ENCODE measurements at places on chromosomes 7 and 10.

- no peak for DNase-seq
Measured at GRCh38 chr10:79336276-79336675, 11.0 kb upstream of the PPIF start.

DNA sequence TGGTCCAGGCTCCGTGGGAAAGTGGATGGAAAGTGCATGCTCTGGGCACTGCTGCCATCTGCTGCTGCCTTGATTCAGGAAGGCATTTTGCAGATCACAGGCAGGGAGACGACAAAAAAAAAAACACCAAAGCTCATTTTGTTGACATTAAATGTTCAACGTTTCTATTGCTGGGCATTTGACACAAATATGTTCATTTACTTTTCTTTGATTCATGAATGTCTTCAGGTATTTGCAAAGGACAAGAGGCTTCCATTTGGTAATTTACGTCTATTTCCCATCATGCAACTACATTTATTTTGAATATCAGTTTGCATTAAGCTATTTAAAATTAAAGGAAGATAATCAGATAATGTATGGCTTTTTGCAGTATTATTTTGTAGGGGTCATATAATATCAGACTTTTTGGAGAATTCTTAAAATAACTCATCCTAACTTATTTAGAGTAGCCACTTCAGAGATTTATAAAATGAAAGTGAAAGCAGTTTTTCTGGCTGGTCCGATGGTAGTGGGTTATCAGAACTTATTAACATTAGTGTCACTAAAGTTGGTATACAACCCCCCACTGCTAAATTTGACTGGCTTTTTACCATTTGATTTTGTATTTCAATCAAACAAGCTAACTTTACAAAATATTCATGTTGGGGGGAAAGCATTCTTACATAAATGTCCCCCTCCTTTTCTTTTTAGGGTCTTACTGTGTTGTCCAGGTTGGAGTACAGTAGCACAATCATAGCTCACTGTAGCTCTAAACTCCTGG, 65.3 kb downstream of the PDIA4 start:
- DNase-seq, result peak; percentile 64

GRCh38 chr10:63763744-63764143, 242.5 kb downstream of the REEP3 start:
- no peak for DNase-seq

DNA sequence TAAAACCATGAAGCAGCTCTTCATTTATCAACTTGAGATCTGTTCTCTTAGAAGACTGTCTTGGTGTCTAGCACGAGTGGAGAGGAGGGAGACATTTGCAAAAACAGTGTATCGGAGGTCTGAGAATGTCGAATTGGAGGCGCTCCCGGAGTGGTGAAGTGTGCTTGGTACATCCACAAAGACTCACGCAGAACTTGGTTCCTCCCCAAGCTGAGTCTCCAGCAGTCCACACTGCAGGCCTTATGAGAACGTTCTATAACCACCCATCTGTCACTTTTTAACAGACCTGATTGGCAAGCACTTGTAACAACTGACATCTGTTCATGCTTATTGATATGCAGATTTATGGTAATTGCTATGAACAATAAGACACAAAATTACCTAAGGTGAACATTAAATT, 261.6 kb downstream of the CELF2 start:
- no peak for DNase-seq

DNA sequence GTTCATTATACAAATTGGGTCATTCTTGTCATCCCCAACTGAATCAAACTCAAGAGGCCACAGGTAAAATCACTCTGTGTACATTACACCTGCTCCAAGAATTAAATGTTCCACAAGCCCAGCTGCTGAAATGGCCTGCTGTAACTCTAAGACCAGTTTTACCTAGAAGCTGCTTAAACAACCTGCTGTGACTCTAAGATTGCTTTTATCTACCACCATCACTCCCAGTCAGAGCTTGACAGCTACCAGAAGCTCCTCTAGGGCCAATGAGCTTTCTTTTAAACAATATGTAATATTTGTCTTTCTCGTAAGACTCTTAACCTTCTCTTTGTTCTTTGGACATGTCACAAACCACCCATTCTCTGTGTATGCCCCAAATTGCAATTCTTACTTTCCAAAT, 141.8 kb upstream of the LRGUK start:
- DNase-seq, result no peak

GRCh38 chr10:29127037-29127700, 161.7 kb upstream of the LYZL1 start:
- no peak for DNase-seq

DNA sequence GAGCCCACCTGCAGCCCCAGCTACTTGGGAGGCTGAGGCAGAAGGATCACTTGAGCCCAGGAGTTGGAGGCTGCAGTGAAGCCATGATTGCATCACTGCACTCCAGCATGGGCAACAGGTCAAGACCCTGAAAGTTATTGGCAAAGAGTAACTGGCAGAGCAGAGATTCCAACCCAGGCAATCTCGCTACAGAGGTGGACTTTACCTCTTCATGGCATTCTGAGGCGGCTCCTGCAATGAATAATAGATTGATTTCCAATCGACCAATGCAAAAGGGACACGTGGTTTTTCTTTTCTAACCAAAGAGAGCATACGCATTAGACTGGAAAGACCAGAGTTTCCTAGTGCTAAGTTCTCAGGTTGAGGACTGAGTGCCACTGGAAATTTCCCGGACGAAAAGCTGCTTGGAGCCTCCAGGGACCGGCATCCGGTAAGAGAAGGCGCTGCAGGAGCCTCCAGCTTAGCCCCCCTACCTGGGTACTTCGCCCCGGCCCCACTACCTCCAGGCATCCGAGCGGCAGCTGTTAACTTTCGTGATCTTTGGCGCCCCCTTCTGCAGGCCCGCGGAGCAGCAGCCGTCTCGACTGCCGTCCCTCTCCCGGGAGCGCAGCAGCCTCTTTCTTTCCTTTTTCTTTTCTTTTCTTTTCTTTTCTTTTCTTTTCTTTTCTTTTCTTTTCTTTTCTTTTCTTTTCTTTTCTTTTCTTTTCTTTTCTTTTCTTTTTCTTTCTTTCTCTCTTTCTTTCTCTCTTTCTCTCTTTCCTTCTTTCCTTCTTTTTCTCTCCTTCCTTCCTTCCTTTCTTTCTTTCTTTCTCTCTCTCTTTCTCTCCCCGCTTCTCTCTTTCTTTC, 4.1 kb downstream of the MBLAC1 start:
- DNase-seq, result peak; percentile 81

DNA sequence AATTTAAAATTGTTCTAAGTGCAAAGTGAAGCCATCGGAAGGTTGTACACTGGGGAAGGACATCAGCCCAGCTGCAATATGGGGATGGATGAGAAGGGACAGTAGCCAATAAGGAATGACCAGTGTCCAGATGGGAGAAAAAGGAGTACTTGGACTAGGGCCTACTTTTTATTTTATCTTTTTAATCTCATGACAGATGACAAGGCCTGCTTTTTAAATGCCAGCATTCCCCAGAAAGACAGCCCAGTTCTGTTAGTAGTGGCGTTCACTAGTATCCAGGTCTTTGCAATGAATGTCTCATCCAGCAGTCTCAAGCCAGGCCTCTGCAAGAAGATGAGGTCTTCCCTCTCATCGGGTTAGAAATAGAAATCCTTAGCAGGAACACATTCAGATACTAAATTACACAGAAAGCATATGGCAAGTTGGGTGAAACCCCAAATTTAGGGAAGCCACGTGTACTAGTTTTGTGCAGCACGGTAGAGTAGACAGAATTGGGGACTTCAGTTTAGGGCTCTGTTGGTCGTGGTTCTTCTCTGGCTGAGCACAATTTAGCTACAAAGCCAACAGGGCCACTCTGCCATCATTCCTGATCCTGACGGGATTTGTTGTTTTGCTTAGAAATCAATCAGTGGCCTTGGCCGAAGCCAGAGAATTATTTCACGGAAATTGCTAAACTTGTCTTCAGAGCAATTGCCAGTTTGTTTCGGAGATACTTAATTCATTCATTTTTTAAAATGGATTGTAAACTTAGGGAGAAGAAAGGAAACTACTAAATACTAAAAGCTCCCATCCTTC, 227.8 kb downstream of the ARHGAP21 start:
- DNase-seq, result no peak

DNA sequence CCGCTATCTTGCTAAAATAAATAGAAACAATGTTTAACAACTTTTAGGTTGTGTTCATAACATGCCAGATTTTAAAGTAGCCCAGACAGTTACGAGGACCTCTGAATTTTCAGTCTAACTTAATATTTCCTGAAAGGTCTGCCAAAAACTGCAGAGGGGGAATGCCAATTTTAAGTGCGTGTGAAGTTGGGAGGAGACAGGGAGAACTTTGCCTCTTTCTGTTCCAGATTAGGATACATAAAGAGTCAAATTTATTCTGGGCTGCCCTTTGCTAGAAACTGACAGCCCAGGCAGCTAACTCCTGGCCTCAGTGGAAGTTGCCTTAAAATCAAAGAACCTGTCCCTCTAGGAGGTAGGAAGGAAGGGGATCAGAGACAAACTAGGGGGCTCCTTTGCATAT, 52.3 kb upstream of the PIP4K2A start:
- no peak for DNase-seq

DNA sequence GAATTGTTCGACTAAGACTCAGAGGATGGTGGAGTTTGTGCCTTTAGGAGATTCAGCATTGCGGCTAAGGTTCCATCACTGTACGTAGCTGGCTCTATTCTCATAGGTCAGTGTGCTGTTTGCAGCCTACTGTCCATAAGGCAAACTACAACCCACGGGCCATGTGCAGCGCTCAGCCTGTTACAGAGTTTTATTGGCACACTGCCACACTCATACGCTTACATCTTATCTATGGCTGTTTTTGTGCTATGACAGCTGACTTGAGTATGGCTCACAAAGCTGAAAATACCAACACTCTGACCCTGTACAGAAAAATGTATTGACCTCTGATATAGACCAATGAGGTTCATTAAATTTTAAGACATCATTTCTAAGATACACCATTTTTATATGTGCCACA, 114.5 kb downstream of the ARID5B start:
- no peak for DNase-seq

DNA sequence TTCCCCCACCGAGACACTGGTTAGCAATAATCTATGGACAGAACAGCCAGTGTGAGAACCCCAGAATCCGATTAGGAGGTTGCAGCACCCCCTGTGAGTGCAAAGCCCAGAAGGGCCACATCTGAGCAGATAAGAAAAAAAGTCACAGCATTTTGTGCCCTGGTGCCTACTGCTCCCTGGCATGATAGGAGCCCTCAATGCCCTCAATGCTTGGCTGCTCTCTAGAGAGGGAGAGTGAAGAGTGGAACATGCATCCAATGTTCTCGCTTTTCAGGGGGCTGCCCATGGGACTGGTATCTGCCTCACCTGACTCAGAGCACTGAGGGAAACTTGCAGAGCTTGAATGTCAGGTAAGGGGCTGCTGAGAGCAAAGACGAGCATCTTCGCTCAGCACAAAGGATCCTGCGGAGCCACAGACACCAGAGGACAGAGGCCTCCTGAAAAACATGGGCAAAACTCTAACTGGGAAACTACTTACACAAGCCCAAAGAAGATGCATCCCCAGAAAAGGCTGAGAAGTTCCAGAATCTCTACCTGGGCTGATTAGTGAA, 98.0 kb upstream of the FAM20C start:
- DNase-seq, result no peak

DNA sequence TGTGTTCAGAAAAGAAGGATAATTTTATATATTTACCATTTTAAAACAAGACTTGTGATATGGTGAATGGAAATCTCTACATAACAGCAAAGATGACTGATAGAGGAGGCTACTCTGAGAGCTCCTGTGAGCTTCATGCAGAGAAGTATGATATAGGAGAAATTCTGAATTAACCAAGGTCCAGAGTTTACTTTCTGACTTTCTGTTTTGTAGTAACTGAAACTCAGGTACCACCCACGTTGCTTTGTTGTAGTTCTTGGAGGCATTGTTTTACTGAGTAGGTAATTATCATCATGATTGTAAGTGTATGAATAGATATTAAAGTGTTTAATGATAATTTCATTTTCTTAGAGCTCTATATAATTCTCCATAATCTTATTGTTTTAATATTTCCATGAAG, 18.0 kb upstream of the SFR1 start:
- no peak for DNase-seq

GRCh38 chr10:2935647-2936386, 131.5 kb upstream of the PFKP start:
- DNase-seq, result no peak

DNA sequence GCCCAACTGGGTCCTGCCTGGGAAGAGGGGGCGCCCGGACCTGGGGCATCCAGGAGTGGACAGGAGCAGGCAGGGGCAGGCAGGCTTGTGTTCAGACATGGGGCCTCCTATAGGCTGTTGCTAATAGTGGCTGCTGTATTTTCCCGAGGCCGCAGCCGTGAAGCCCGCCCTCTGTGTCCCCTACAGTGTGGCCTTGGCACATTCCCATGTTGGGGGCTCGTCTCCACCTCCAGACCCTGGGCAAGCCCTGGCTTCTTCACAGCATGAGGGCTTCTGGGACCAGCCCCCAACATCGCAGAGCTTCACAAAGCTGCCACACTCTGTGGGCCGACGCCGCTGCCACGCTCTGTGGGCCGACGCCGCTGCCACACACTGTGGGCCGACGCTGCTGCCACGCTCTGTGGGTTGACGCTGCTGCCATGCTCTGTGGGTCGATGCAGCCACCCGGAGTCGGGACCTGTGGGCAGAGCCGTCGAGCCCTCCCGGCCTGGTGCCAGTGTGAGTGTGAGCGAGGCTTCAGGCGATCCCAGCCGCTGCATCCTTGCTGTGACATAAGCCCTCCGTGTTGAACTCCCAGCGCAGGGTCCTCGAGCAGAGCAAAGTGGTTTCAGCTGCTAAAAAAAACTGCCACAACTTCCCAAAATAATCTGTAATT, 109.0 kb downstream of the INPP5A start:
- DNase-seq, result no peak

DNA sequence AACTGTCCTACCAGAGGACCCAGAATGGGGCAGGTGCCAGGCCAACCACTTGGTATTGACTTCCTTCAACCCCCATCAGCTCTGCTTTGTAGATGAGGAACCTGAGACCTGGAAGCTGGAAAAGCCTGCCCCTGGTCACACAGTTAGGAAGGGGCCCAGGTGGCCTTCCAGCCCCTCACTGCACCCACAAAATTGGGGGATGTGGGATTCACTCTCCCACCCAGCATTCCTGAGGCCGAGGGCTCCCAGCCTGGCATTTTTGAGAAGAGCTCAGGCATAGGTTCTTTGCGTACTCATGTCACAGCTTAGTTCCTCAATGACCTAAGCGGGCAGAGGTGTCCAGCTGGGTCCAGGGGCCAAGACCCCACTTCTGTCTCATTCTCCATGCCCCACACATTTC, 46.1 kb downstream of the EBF3 start:
- no peak for DNase-seq

GRCh38 chr7:36961097-36961496, 236.8 kb upstream of the AOAH start:
- no peak for DNase-seq

DNA sequence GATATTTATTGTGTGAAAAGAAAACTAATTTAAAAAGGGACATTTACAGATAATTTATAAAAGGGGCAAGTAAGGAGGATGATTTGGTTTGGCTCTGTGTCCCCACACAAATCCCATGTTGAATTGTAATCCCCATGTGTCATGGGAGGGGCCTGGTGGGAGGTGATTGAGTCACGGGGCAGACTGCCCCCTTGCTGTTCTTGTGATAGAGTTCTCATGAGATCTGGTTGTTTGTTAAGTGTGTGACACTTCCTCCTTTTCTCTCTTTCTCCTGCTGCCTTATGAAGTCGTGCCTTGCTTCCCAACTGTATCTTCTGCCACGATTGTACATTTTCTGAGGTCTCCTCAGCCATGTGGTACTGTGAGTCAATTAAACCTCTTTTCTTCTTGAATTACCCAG, 171.0 kb upstream of the SEMA3E start:
- DNase-seq, result no peak

- DNase-seq, result no peak
Measured at GRCh38 chr10:50550291-50550839, 73.4 kb downstream of the SGMS1 start.

- DNase-seq, result no peak
Measured at GRCh38 chr7:45657136-45657889, 83.1 kb downstream of the ADCY1 start.
